ENCODE measurements at places on chromosomes 16 and 17. TPM values are rescaled to one million over a fixed set of nuclear protein-coding genes. Genes with fewer than 3 reads are reported as not detected.

CIITA gene
- 0.07 TPM for total RNA-seq

TBC1D3E gene
- not detected for total RNA-seq

- no peak for DNase-seq
These were observed 5.9 kb upstream of the CCDC57 start for GRCh38 chr17:82218349-82219075.

KRT40 gene
- not detected for total RNA-seq

SLFN11 gene
- total RNA-seq, result 225 TPM

GRCh38 chr16:68695575-68695974 is 41.5 kb upstream of the CDH1 start:
- DNase-seq, result no peak

SMPD3 gene
- not detected for total RNA-seq

Data from pulmonary artery endothelial cell (primary cell).